Stimulated activated naive CD8-positive, alpha-beta T cell treated with anti-CD3 and anti-CD28 coated beads, Interleukin-15, amount 100 ng/mL, for 72 hours (primary cell): ENCODE measurements at places on chromosomes 7 and 10.

- no peak for DNase-seq
Measured at GRCh38 chr7:156261581-156261980, 379.0 kb upstream of the RNF32 start.

GRCh38 chr10:104311184-104311720 is 27.0 kb downstream of the ITPRIP start:
- DNase-seq, result no peak

DNA sequence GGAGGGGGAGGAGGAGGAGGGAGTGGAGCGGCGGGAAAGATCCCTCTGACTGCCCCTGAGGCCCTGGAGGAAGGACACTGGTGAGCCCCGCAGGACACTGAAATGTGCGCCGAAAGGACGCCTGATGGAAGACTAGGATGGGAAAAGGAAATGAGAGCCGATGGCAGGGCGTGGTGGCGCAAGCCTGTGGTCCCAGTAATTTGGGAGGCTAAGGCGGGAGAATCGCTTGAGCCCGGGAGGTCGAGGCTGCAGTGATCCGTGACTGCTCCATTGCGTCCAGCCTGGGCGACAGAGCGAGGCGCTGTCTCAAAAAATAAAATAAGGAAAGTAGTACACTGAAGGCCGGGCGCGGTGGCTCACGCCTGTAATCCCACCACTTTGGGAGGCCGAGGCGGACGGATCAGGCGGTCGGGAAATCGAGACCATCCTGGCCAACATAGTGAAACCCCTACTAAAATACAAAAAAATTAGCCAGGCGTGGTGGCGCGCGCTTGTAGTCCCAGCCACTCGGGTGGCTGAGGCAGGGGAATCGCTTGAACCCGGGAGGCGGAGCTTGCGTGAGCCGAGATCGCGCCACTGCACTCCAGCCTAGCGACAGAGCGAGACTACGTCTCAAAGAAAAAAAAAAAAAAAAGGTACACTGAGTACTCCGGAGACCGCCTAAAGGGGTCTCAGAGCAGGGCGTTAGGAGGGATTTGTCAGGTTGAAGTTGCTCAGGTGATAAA is 561 bp upstream of the HNRNPF start:
- DNase-seq, result peak; percentile 81

- no peak for DNase-seq
Measured at GRCh38 chr10:122096705-122097104, 107.7 kb downstream of the TACC2 start.

DNA sequence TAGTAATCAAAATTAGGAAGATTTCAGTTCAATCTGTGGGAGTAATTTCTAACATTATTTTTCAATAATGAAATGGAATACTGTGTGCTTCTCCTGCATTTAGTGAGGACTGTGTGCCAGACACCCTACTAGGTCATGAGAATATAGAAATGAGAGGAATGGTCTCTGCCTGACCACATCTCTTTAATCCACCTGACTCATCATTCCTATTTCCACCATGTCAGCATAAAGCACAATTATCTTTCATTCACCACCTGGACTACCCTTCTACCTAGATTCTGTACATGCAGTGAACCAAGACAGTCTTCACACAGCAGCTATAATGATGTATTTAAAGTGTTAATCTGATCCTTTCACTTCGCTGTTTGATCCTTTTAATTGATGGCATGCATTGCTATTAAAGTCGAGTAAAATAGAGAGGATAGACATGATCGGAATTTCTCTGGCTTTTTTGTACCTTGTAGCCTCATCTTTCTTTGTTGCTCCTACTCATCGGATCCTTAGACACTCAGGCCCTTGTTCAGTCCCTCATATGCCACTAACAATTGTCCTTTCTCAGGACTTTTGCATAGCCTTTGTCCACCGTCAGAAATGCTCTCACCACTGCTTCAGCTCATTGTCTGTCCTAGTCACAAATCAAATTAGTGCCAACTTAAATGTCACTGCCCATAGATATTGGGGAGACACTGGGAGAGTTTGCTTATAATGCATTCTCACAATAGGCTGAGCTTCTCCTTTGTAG is 1037.1 kb downstream of the REEP3 start:
- DNase-seq, result no peak

GRCh38 chr10:16505161-16505560 is 16.5 kb downstream of the C1QL3 start:
- DNase-seq, result no peak

DNA sequence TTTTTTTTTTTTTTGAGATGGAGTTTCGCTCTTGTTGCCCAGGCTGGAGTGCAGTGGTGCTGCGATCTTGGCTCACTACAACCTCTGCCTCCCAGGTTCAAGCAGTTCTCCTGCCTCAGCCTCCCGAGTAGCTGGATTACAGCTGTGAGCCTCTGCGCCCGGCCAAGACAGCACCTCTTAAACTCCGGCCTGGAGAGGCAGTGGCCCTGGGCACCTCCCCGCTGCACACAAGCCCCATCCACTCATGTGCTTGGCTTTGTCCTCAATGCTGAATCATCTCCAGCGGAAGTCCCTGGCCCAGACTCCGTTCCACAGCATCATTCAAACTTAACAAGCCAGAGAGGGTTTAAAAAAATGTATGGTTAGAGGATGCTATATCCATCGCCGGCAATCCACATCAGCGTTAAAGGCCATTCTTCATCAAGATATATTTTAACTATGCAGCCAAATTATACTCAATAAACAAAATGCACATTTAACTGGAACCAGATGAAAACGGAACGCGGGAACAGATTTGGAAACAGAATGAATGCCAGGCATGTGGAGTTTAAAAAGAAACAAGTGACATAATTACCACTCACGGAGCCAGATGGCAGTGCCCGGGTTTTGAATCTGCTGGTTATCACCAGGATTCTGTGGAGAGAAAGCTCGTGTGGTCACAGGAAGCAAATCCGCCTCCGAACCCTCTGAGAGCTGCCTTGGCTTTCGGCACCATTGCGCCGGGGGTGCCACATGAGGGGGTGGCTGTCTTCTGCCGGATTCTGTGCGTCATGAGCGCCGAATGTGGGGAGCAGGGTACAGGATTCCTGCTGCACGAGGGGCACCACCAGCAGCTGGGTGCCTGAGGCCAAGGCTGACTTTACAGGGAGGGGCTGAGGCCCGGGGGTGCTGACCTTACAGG is 45.6 kb upstream of the CFAP46 start:
- no peak for DNase-seq
